ENCODE measurements at places on chromosomes 7 and 10.

- no peak for DNase-seq
Observed at GRCh38 chr10:31977440-31978155, 49.0 kb upstream of the ARHGAP12 start.

GRCh38 chr7:100159099-100159623 lies 638 bp upstream of the TRAPPC14 start:
- DNase-seq = no peak

DNA sequence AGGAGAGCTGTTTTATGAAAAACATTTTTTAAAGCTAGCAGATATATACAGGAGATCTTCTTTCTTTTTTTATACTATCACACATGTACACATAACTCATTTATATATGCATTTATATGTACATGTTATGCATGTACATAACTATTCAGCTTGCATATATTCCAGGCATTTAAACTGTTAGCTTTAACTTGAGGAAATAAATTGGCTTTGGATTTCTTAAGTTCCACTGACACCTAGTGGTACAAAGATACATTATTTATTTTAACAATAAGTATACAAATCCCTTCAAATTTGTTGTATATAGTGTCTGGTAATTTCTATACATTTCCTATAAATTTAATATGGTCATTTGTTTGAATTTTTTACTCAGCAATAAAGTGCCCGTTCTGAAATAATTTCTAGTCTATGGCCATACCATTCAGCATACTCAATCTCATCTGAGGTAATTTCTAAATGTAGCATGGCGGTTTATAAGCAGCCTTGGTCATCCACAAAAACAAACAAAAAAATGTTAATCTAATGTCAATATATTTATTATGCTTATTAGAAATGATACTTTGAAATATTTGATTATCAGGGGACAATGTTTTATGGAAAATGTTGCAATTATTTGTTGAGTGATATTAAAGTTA lies 11.6 kb downstream of the ZDHHC6 start:
- no peak for DNase-seq

GRCh38 chr10:22832066-22832602 lies 95.7 kb upstream of the ARMC3 start:
- no peak for DNase-seq

GRCh38 chr10:5553400-5554170 lies 28.8 kb downstream of the CALML3 start:
- DNase-seq = no peak

DNA sequence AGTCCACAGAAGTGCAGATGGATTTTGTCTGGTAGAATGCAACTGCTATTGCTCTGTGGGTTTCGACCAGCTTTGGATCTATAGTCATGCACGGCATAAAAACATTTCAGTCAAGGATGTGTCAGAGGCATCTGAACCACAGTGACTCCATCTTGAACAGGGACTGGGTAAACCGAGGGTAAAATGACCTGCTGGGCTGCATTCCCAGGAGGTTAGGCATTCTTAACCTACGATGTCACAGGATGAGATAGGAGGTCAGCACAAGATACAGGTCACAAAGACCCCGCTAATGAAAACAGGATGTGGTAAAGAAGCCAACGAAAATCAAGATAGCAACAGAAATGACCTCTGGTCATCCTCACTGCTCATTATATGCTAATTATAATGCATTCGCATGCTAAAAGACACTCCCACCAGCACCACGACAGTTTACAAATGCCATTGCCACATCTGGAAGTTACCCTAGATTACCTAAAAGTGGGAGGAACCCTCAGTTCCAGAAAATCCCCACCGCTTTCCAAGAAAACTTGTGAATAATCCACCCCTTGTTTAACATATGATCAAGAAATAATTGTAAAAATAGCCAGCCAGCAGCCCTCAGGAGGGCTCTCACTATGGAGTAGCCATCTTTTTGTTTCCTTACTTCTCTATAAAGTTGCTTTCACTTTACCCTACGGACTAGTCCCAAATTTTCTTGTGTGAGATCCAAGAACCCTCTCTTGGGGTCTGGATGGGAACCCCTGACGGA lies 50.7 kb upstream of the CPXM2 start:
- DNase-seq = no peak

GRCh38 chr7:120939345-120939744 lies 11.2 kb upstream of the ING3 start:
- DNase-seq = no peak

GRCh38 chr7:107690611-107691010 lies 30.0 kb downstream of the SLC26A4 start:
- DNase-seq = no peak

DNA sequence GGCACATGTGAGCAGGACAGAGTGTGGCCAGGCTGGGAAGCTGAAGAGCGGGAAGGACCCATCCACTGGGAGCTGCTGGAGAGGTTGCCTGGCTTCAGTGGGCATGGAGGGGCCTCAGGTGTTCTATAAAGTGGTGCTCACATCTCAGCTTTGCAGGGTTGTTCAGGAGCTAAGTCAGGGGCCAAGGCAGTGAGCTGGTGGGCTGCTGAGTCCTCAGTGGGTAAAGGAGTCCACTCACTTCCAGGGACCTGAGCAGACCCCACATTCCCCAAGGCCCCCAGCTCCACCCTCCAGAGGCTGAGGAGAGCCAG lies 28.8 kb upstream of the C10orf53 start:
- DNase-seq = no peak

GRCh38 chr10:90420637-90421318 lies 437.1 kb downstream of the HTR7 start:
- DNase-seq = no peak

All from activated T-cell treated with anti-CD3 and anti-CD28 coated beads, Interleukin-2, amount 50 U/mL, for 72 hours (primary cell).